Activated T-cell treated with anti-CD3 and anti-CD28 coated beads, Interleukin-2, amount 50 U/mL, for 1 hour (primary cell): ENCODE measurements at places on chromosomes 13 and 19.

DNA sequence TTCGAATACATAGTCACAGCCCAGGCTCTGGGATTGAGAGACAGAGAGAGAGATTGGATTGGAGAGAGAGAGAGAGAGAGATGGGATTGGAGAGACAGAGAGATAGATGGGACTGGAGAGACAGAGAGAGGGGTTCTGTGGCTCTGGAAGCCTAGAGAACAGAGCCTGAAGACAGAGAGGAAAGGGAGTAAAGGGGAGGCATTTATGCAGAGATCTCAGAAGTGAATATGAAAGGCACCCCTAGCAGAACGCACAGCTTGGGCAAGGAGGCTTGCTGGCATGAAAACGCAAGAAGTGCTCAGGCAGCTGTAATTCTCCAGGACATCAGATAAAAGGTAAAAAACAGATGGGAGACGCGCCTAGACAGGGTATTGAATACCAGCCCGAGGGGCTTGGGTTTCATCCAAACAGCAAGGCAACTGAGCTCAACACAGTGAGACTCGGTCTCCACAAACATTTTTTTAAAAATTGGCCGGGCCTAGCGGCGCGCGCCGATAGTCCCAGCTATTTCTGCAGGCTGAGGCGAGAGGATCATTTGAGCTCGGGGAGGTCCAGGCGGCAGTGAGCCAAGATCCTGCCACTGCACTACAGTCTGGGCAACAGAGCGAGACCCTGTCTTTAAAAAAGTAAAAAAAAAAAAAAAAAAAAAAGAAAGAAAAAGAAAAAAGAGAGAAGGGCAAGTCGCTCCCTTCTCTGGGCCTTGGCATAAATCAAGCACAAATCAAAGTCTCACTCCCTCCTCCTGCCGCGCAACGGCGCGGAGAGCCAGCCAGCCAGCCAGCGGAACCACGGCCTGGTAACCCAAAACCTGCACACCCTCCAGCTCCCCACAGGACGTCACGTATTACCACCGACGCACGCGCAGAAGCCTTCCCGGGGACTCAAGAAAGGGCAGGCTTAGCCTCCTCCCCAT, 774 bp upstream of the PPP2R1A start:
- peak; percentile 94 for DNase-seq

DNA sequence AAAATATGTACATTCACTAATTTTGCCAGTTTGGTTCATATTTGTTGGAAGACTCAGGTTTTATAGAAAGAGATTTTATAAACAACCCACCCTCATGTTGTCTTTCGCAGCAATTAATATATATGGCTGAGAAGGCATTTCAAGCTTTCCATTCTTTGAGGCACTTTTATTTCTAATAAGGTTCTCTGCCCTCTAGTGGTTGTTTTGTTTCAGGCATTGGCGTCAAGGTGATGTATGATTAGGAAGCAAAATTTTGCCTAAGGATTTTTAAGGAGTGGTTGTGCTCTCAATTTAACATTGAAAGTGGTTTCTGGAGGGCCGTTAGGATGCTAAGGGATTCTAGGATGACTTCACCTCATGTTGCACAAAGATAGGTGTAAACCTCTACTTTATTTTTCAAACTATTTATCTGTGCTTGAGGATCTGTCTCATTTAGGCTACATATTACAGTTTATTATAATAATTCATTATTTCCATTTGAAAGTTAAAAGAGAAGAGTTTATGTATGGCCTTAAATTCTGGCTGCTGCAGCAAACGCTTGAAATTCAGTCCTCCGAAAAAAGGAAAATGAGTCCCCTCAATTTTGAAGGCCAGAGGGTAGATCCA, 35.9 kb downstream of the OXGR1 start:
- no peak for DNase-seq

- no peak for DNase-seq
Observed at GRCh38 chr13:95552208-95552538, 347 bp upstream of the CLDN10 start.

DNA sequence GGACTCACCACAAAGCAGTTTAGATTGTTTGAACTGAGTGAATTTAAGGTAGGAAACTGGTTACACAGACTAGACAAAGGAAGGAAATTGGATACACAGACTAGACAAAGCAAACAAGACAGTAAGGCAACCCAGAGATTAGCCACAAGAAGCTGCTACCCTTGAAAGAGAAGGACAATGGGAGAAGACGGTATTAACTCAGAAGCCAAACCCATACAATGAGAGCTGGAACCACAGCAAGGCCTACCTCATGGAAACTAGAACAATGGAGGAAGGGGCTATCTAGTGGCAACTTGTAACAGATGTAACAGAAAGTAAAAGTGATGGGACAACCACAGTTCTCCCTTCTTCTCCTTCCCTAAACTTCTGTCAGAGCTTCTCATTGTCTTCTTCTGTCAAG, 410.9 kb upstream of the SPRY2 start:
- DNase-seq, result no peak

GRCh38 chr13:51549050-51549449, 35.2 kb upstream of the WDFY2 start:
- DNase-seq, result no peak

- no peak for DNase-seq
Observed at GRCh38 chr13:60066226-60066625, 97.5 kb downstream of the DIAPH3 start.

GRCh38 chr19:17762505-17763229, 11.4 kb downstream of the FCHO1 start:
- no peak for DNase-seq

DNA sequence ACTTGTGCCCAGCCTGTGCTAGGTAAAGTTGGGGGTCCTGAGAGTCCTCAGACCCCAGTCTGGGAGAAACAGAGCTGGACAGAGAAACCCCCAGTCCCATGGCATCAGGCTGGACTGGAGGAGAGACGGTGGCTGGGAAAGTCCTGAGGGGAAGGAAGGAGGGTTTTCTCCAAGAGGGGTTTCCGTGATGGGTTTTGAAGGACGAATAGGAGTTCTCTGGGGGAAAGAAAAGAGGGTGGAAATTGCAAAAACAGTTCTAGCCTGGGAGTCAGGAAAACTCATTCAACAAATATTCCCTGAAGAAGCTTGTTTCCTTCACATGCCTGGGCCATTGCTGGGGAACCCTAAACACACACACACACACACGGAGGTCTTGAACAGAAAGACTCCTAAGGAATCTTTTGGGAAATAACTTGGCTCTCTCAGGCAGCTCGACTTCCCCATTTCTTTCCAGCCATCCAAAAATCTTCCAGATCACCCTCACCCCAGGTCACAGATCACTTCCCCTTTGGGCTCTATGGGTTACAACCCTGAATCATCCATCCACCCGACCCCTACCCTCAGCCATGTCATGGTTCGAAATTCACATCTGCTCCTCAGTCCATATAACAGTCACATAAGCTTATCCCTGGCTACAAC, 47.5 kb downstream of the COLGALT1 start:
- no peak for DNase-seq
